Eye (tissue), 1 donor: ENCODE measurements at places on chromosomes 3 and 15.

DNA sequence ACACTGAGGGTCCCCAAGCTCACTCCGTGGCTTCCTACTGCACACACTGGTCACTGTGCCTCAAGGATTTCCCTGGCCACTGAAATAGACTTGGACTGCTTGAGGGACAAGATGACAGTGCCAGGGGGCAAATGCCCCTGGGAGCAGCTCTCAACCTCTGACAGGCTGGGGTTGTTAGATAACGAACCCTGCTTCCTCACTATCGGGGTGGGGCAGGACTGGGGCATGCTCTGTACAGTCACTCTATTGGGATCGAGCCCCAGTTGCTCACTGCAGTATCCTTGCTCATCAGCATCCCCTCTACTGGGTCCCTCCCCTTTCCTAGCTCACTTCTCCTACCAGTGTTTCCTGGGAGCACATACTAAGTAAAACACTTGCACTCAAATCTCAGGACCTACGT is 610.8 kb downstream of the NTRK3 start:
- DNase-seq, result no peak

DNA sequence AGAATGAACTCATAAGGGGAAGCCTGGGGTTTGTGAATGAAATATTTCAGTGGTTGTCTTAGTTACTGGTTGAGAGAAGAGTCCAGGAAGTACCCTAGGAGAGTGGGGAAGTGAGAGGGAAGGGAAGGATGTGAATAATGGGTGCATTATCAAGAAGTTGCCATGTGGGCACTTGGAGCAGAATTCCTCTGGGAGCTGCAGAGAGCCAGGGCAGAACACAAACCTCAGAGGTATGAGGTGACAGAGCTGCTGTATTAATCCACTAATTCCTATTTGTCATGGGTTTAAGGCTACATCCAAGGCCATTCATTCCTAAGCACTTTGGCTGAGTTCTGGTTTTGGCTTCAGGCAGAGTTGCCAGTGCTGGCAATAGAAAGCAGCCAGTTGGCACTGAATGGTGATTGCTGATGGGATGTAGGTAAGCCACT is 29.0 kb downstream of the NDUFB4 start:
- DNase-seq, result no peak

- DNase-seq, result no peak
Measured at GRCh38 chr15:67335534-67336222, 81.1 kb downstream of the IQCH start.

DNA sequence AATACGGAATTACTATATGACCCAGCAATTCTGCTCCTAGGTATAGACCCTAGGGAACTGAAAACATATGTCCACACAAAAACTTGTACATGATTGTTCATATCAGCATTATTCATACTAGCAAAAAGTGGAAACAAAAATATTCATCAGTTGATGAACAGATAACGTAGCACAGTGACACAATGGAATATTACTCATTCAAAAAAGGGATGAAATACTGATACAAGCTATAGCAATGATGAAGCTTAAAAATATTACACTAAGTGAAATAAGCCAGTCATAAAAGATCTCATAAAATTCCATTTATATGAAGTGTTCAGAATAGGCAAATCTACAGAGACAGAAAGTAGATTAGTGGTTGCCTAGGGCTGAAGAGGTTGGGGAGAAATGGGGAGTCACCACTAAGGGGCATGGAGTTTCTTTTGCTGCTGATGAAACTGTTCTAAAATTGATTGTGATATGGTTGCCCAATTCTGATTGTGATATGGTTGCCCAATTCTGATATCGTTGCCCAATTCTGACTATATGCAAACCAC is 10.5 kb downstream of the C15orf61 start:
- no peak for DNase-seq

GRCh38 chr3:42119561-42120355 is 28.6 kb downstream of the TRAK1 start:
- no peak for DNase-seq
